DMS79 (cell line): ENCODE measurements at places on chromosomes 16 and 17.

DNA sequence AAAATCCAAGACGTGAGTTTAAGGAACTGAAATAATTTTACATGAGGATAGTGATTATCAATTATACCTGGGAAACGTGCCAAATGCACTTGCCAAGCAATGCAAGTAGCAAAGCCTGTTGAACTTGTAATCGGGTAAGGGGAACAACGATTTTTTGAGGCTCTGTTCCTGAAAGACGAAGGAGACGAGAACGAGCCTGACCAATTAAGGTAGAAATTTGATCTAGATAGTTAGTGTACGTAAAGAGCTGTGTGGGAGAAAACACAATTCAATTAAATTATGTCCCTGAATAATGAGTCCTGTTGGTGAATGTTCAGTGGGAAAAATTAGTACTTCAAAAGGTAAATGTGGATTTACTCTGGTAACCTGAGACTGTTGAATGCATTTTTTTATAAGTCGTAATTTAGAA lies 17.7 kb upstream of the KCTD5 start:
- DNase-seq = peak; percentile 62

DNA sequence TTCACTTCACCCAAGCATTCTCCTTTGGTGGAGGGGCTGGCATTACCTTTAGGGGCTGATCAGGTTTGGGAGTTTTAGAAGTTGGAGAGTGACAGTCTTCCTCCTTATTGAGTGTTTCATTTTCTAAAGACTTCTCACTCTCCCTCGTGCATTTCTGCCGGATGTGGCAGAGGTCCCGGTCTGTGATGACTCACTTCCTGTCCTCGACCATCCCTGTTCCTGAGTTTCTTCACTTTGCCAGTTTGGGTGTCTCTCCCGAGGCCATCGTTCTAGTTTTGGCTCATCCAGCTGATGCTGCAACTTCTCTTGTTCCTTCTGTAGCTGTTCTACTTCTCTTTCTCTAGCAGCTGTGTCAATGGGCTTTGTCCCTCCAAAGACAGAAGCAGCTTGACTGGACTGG lies 104.3 kb downstream of the PHKB start:
- DNase-seq = no peak

GRCh38 chr17:18859256-18859655 lies 1.3 kb downstream of the PRPSAP2 start:
- DNase-seq = no peak

DNA sequence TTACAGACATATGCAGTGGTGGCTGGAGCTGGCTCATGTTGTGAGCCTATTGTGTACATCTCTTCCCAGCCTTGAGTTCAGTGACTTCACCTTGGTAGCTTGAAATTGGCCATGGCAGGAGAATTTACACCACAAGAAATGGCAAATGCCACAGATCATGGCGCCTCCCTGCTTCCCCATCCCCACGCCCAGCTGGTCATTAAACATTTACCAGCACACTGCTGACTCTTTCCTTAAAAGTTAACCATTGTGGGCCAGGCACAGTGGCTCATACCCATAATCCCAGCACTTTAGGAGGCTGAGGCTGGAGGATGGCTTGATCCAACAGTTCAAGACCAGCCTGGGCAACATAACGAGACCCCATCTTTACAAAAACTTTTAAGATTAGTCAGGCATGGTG lies 22.6 kb upstream of the ITGB4 start:
- no peak for DNase-seq

GRCh38 chr16:73882033-73882432 lies 414.6 kb upstream of the PSMD7 start:
- DNase-seq = no peak

DNA sequence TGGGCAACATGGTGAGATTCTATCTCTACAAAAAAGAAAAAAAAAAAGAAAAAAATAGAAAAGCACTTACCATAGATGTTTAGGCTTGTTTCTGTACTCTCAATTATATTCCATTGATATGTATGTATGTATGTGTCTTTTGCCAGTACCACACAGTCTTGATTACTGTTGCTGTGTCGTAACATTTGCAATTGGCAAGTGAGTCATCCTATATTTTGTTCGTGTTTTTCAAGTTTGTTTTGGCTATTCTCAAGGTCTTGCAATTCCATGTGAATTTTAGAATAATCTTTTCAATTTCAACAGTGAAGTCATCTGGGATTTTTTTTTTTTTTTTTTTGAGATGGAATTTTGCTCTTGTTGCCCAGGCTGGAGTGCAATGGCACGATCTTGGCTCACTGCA lies 19.3 kb downstream of the SPECC1 start:
- DNase-seq = no peak

DNA sequence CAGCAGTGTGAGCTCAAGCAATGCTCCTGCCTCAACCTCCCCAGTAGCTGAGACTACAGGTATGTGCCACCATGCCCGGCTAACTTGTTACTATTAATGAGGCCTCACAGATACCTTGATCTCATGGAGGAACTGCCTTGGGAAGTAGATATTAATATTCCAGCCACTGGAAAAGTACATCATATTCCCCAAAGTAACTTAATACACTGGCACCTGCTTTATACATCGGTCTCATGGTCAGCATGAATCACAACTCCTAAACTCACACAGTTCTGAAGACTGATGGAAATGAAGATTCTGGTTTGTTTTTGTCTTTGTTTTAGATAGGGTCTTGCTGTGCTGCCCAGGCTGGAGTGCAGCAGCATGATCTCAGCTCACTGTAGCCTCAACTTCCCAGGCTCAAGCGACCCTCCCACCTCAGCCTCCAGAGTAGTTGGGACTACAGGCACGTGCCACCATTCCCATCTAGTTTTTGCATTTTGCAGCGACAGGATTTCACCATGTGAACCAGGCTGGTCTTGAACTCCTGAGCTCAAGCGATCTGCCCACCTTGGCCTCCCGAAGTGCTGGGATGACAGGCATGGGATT lies 28.2 kb downstream of the ADCY9 start:
- no peak for DNase-seq

DNA sequence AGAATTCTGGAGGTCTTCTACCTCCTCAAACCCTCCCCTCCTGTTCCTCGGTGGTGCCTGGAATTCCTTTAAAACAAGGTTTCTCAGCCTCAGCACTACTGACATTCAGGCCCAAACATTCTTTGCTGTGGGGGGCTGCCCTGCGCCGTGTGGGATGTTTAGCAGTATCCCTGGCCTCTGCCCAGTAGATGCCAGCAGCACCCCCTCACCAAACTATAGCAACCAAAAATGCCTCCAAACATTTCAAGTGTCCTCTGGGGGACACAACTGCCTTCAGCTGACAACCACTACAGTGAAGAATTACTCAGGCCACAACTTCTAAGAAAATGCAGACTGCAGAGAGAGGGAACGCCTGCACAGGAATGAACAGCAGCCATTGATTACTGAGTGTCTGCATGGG lies 28.4 kb downstream of the TEKT5 start:
- DNase-seq = no peak

DNA sequence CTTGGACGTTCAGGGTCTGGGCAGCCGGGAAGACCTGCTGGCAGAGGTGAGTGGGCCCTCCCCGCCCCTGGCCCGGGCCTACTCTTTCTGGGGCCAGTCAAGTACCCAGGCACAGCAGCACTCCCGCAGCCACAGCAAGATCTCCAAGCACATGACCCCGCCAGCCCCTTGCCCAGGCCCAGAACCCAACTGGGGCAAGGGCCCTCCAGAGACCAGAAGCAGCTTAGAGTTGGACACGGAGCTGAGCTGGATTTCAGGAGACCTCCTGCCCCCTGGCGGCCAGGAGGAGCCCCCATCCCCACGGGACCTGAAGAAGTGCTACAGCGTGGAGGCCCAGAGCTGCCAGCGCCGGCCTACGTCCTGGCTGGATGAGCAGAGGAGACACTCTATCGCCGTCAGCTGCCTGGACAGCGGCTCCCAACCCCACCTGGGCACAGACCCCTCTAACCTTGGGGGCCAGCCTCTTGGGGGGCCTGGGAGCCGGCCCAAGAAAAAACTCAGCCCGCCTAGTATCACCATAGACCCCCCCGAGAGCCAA lies 8.6 kb upstream of the ABCC3 start:
- DNase-seq = peak; percentile 56

GRCh38 chr16:10965440-10966061 lies 21.2 kb downstream of the CLEC16A start:
- no peak for DNase-seq

DNA sequence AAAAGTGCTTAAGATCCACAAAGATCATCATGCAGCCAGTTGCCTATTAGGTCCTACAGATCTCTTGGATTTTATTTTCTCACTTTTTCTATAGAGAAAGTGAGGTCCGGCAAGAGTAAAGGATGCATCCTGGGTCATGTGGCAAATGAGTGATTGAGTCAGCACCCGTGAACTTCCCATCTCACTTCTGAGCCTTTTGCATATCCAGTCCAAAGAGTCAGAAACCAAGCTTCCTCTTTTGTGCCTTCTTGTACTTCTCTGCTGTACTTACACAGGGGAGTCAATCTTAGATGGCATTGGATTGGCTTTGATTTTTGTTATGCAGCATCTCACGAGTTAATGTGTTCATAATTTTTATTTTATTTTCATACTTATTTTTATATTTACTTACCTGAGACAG lies 114.2 kb upstream of the IRX5 start:
- no peak for DNase-seq

GRCh38 chr17:43349142-43349541 lies 49.7 kb upstream of the ARL4D start:
- DNase-seq = no peak

DNA sequence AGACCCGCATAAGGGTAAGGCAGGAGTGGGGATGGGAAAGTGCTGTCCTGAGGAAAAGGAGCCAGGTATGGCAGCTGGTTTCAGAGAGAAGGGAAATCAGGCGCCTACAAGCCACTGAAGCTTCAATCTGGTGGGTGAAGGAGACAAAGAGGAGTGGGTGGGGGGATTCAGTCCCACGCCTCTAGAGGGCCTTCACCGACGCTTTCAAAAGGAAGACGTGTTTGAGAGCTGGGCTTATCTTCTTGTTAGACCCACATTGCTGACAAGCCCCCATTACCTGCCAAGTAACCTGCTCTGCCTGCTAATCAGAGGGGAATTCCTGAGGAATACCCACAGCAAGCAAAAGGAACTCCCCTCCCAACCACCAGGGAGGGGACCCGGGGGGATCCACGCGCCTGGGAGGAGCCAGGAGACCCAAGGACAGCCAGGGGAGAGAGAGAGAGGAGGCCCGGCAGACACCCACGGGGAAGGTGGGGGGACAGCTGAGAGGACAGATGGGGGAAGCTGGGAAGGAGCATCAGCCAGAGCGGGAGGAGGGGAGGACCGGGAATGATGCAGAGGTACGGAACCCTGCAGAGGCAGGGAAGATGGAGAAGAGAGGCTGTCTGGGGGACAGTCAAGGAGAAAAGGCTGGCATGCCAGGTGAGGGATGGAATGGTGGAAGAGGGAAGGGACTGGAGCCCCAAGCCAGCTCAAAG lies 1.0 kb downstream of the MTMR4 start:
- DNase-seq = no peak

- no peak for DNase-seq
These were observed 43.9 kb downstream of the RAI1 start for GRCh38 chr17:17725011-17725751.

GRCh38 chr16:31267332-31268032 lies 7.7 kb downstream of the ITGAM start:
- DNase-seq = no peak

DNA sequence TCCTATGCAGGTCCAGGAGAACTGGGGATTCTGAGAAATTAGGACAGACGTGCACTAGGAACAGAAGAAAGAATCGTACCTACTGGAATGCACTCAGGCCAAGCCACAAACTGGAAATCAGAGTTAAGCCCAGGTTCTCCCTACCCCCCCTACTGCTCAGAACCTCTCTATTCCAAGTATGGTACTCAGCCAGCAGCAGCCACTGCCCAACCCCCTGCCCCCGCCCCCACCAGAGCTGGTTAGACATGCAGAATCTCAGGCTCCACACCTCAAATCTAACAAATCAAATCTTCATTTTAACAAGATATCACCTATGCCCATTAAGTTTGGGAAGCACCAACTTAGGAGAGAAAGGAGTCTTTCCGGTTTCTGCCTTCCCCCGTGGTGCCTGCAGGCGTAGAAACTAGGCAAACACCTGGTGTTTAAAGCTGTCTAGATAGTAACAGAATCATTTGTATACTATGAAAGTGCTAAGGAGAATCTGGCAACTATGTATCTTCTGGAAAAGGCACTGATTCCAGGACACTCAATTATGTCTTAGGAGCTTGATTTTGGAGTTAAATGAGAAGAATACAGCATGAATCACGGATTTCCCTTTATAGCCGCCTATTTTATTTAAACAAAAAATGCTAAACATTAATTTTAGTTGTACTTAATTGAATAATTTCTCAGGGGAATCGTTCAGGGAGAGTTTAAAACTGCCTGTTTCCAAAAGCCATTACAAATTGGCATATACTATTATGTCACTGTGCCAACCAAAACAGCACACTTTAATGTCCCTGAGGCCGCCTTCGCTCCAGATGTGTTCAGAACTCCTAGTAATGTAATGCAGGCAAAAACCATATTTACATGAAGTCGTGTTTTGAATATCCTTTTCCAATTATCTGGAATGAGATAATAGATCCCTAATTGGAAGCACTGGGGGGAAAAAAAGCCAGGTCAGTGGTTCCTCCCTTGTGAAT lies 166.5 kb downstream of the STX8 start:
- DNase-seq = no peak
